ENCODE measurements at places on chromosomes 5 and 9. TPM values are rescaled to one million over a fixed set of nuclear protein-coding genes. Genes with fewer than 3 reads are reported as not detected.

DNA sequence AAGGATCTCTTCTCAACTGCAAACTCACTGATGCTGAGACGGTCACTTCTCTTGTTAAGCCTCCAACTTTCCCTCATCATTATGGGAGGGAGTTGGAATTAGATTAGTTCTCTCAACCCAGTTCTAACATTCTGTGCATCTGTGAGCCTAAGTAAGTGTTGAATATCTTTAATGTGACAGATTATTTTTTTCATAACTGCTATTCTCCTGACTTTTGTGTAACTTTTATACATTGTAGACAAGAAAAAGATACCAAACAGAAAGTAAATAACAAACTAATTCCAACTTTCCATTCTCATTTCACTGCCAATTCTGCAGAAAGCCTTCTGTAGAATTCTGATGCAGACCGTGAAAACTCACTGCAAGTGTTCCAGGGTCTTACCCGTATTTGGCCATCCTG, 813.5 kb downstream of the TLE4 start:
- DNase-seq = no peak

Gene AK1
- 57.7 TPM for total RNA-seq

- no peak for DNase-seq
These were observed 140.5 kb upstream of the COL5A1 start for GRCh38 chr9:134500931-134501760.

- DNase-seq = no peak
These were observed 1.6 kb upstream of the ENHO start for GRCh38 chr9:34524349-34524748.

DNA sequence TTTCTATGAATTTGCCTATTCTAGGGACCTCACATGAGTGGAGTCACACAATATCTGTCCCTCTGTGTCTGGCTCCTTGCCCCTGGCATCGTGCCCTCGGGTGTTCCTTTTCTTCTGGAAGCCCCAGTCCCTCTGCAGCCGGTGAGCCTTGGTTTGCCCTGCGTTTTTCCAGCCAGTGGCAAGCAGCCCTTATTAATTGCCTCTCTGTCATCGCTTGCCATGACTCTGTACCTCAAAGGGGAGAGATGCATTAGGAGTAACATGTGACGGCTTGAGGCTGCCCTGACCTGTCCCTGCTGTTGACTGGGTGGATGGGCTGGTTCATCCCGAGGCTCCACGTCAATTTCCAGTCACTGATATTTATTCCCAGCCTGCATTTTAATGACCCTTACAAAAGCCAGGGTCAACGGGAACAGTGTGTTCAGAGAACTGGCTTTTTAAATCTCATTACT, 87.3 kb downstream of the CFAP90 start:
- no peak for DNase-seq

DNA sequence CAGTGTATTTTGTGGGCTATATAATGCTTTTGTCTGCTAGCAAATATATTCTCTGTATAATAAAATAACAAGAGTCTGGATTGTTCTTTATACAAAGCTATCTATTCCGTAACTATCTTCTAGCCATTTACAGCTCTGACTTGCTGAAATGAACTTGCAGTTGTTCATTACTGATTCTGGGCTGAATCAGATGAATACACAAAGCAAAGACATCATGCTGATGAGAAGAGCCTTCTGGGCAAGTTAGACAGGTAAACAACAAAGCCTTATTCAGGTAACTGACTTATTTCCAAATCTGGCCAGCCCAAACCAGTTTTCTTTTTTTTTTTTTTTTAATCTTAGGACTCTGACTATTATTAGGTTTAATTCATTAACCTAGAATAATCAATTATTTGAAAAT, 255.5 kb downstream of the KIAA0825 start:
- no peak for DNase-seq

DNA sequence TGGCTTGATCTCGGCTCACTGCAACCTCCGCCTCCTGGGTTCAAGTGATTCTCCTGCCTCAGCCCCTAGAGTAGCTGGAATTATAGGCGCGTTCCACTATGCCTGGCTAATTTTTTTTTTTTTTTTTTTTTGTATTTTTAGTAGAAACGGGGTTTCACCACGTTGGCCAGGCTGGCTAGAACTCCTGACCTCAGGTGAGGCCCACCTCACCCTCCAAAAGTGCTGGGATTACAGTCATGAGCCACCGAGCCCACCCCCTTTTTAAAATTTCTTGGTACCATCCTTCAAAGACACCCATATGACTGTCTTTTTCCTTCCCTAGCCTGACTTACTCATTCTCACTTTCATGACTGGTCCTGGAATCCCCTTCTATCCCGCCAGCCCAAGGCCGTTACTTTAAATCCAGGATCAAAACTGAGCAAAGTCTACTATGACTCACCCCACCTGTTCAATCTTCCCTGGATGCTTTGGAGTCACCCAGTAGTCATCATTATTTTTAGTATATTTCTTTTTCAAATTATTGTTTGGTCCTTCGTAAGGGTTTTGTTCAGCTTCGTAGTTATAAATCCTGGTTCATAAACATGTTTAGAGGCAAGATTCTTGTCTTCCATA, 1.2 kb upstream of the TBCA start:
- peak; percentile 22 for DNase-seq

DNA sequence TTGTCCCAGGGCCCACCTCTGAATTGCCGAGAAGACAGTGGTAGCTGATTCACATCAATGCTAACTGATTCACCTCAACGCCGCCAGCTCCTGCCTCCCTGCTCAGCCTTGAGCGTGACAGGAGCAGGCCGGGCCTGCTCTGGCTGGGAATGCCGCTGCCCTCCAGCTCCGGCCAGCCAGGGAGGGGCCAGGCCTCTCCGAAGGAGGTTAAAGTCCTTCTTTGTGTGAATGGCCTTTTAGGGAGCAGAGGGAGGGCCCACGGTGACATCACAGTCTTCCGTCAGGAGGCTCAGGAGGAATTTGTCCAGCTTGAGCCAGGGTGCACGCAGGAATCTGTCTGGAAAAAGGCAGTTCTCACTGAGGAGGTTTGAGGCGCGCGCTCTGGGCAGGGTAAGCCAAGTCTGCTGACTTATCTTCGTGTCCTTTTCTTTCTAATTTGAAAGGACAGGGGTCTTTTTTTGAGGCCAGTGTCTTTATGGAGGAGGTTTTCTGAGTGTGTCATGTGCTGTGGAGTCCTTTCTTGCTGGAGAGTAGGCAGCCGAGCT, 82.7 kb downstream of the C9orf152 start:
- peak; percentile 98 for DNase-seq

GRCh38 chr5:162529886-162530285, 462.3 kb downstream of the GABRG2 start:
- no peak for DNase-seq
